Activated naive CD4-positive, alpha-beta T cell (primary cell): ENCODE measurements at places on chromosomes 7 and 10.

DNA sequence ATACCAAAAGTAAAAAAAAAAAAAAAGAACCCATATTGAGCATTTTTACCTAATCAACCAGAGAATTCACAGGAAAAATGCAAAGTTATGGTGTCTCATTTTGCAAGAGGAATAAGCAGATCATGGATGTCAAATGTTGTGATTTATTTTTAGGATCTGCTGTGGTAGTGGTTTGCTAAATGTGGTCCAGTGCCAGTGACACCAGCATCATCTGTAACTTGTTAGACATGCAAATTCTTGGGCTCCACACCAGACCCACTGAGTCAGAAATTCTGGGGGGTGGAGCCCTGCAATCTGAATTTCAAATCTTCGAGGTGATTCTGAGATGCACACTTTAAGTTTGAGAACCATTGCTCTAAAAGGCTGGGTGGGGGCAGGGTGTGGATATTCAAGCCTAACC is 30.1 kb upstream of the ZEB1 start:
- no peak for DNase-seq

GRCh38 chr7:143217806-143218205 is 4.0 kb upstream of the TAS2R40 start:
- no peak for DNase-seq

DNA sequence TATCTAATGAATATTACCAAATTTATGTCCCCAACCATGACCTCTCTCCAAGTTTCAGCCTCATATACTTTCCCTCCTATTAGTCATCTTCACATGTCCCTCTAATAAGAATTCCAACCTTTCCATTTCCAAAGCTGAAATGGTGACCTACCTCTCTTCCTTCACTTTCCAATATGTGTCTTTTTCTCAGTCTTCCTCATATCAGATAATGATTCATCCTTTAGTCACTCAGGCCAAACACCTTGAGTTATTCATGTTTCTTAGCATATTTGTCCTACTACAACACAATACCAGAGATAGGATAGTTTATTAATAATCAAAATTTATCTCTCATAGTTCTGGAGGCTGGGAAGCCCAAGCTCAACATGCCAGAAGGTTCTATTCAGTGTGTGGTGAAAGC is 318.5 kb upstream of the ZWINT start:
- DNase-seq = no peak

GRCh38 chr10:63407136-63407662 is 58.6 kb downstream of the JMJD1C start:
- no peak for DNase-seq

DNA sequence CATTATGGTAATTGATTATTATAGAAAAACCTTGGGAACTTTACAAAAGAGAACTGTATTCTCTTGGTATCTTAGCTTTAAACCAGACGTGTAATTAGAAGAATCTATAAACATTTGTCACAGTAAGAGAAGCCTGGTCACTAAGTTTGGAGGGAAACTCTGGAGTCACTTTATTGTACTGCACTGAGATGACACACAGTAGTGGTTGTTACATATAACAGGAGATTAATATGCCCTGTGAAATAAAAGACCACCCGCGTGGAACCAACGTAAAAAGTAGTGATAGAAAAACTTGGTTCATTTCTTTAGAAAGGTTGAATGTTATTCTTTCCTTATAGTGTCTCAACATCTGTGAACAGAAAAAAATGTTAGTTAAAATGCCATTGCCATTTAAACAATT is 416.1 kb downstream of the MDFIC start:
- DNase-seq = no peak

- no peak for DNase-seq
Measured at GRCh38 chr7:107045195-107045960, 873 bp downstream of the PRKAR2B start.

DNA sequence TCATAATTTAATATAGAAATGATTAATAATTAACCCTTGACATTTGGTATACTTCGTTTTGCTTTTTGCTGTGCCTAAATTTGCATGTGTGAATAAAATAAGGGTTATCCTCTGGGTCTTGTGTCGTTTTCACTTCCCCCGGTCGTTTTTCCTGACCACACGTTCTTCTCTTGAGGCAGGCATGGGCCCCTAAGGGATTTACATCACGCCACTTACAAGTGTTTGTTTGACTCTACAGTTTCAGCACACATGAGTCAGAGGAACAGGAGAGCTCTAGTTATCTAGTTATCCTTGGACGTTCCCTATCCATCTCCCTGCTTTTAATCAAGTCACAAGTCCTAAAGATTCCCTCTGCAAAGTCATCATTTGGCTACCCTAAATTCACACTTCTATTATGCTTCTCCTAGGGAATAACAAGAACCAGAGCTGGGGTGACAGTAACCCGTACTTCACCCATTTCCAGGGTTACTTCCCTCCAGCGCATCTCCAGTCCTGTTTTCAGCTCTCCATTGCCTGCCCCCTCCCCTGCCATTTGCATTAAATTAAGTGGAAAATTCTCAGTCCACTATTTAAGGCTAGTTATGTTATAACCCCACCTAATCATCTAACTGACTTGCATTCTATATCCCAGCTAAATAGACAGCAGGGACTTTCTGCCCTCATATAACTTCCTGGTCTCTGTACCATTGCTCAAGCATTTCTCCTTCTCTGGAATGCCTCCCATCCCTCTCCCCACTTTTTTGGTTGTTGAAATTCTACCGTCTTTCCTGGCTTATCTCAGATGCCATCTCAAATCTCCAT is 206.9 kb downstream of the PTEN start:
- no peak for DNase-seq
